ENCODE measurements at places on chromosomes 1 and 21. TPM values are rescaled to one million over a fixed set of nuclear protein-coding genes. Genes with fewer than 3 reads are reported as not detected.

The TCEA3 gene
- not detected for total RNA-seq

DNA sequence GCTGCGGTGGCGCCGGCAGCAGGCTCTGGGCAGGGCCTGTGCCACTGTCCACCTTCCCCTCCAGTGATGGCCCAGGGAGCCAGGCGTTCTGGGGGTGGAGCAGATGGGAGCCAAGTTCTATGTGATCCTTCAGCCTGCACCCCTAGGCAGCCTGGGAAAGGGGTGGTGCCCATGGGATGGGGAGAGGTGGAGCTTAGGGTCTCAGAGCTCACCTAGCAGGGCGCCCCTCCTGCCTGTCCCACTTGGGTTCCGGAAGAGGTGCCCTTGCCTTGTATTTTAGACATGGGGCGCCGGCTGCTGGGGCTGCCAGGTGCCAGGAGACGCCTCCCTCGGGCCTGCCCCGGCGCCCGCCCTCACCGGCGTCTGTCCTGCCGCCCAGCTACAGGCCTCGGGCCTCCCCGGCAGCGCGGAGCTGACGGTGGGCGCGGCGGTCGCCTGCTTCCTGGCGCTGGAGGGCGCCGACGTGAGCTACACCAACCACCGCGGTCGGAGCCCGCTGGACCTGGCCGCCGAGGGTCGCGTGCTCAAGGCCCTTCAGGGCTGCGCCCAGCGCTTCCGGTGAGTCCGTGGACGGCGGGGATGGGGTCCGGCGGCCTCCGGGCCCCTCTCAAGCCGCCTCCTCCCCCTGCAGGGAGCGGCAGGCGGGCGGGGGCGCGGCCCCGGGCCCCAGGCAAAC is 3.1 kb upstream of the MMP23B start:
- peak; percentile 60 for DNase-seq

DNA sequence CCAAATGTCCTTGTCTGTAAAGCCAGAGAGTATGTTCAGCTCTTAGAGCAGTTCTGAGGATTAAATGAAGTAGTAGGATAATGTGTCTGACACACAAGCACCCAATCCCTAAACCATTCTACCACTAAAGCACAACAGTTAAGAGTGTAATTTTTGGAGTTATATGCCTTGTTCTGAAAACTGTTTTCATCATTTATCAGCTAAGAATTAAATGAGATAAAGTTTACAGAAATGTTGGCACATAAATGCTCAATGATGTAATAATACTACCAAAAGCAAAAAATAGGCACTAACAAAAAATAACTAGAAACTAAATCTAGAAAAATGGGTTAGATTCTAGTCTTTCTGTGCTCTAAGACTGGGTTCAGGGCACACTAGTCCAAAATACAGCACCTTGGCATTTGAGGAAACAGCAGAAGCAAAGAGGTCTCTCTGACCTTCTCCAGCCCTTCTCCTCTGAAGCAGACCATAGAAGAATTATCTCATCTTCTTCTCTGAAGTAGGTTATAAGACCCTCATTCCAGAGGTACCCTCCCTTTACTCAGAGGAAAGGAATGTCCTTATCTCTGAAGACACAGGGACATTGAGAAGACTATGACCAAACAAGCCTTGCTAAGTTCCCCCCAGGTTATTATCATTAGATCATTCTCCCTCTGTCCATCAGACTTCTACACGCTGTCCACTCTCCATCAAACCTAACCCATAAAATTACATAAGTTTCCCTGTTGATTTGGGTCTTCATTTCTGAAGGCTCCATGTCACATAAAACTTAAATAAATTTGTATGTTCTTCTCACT is 20.6 kb downstream of the ABL2 start:
- no peak for DNase-seq

DNA sequence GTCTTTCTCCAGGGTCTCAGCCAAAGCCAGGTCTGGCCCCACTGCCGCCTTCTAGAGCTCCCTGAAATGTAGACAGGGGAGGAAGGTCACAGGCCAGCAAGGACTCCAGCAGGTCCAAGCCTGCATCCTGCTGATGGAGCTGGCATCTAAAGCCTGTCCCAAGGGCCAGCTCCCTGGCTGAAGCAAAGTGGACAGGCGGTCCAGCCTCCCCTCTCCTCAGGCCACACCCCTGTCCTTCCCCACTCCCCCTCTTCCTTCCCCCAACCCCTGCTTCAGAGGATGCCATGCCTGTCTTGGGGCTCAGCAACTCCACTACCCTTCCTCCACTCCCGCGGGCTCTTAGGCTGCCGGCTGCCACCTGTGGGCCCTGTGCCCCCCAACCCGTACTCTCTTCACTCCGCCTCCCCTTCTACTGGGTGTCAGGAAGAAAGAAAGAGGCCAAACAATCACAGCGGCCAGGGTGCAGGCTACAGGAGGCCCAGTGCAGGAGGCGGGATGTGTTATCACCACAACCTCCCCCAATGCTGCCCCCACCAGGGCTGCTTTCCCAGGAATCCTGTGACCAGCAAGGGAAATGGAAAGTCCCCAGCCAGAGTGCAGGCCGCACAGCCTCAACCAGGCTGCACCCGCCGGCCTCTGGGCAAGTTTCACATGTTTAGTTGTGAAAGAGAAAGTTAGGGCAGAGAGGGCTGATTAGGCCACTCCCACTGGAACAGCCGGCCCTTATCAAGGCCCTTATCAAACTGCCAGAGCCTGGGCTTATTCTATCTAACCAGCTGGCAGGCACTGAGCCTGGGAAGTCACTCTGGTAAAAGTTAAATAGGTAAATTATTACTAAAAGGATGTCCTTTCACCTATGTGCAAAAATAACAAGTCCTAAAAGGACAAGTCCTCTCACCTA is 34.1 kb downstream of the ACOT7 start:
- DNase-seq, result peak; percentile 81

- DNase-seq, result no peak
Observed at GRCh38 chr1:115078708-115079107, 10.6 kb downstream of the TSPAN2 start.

DNA sequence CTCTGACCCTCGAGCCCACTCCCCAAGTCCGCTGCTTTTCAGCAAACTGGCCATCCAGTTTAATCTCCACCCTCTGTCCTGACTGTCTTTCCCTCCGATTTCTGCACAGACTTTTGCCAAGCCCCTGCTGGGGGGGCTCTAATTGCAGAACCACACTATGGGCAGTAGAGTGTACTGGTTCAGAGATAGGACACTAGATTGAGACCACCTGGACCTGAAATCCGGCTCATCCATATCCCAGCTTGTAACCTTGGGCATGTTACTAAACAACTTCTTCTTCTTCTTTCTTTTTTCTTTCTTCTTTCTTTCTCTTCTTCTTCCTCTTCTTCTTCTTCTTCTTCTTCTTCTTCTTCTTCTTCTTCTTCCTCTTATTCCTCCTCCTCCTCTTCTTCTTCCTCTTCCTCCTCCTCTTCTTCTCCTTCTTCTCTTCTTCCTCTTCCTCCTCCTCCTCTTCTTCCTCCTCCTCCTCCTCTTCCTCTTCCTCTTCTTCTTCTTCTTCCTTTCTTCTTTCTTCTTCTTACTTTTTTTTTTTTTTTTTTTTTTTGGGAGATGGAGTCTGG is 7.7 kb downstream of the LRRC71 start:
- no peak for DNase-seq

GRCh38 chr1:48214820-48215219 is 7.7 kb upstream of the SLC5A9 start:
- no peak for DNase-seq

GRCh38 chr1:228748431-228748830 is 13.2 kb downstream of the RHOU start:
- DNase-seq, result no peak

Data from natural killer cell treated with Interleukin-12 subunit alpha and Interleukin-12 subunit beta and Interleukin-15 and Interleukin-18, amount 100 ng/mL, for 72 hours (primary cell).